Stimulated activated naive CD4-positive, alpha-beta T cell treated with Interleukin-2 at 50 U/mL for 16 hours (primary cell): ENCODE measurements at places on chromosomes 1 and 21.

DNA sequence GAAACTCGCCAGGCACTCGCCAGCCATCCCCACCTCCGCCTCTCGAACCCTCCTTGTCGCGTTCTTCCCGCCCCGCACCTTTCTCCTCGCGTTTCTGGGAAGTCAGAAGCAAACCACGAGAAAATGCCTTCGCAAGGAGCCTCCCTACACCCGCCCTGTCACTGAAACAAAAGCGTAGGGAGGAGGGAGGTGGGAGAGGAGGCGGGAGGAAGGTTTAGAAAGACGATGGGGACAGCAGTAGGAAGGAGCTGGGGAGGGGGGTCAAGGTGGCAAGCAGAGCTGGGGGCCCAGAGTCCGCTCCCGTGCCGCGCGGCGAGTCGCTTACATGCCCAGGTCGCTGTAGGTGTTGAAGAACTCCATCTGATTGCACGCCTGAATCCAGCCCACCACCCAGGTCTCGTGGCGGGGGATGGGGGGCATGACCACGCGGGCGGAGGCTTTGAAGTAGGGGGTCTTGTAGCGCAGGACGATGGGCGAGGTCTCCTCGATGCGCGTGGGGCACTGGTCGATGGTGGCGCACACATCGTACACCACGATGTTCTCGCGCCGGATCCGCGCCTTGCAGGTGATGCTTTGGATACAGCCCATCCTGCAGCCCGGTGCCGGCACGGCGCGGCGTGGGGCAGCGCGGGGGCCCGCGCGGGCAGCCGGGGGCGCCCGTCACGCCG, 1.0 kb downstream of the FAM78B start:
- DNase-seq: no peak

GRCh38 chr21:14886001-14886400, 178.8 kb downstream of the NRIP1 start:
- no peak for DNase-seq

- no peak for DNase-seq
Measured at GRCh38 chr1:51297401-51298321, 32.7 kb downstream of the TTC39A start.

GRCh38 chr1:204479387-204480136, 15.0 kb downstream of the PIK3C2B start:
- DNase-seq: no peak

- DNase-seq: no peak
Measured at GRCh38 chr1:247833601-247834000, 8.1 kb downstream of the OR11L1 start.

DNA sequence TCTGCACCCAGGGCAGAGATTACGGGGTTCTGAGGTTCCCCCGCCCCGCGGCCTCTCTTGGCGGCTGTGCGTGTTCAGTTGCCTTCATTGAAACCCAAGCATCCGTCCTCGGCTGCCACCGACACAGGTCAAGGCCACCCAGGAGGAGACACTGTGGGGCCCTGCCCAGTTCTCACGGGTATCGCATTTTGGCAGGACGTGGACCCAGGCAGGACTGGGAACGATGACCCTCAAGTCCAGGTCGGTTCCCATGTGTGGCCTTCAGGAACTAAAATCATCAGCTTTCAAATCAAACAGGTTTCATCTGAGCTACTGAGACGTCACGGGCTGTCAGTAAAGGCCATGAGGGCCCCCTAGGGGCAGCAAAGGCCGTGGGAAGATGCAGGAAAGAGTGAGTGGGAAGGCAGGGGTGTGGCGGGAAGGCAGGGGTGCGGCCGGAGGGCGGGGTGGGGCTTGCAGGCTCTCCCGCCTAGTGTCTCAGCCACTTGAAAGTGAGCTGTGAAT, 7.0 kb upstream of the C1orf174 start:
- DNase-seq: no peak
